ENCODE measurements at places on chromosomes 1 and 21. TPM values are rescaled to one million over a fixed set of nuclear protein-coding genes. Genes with fewer than 3 reads are reported as not detected.

TMEM240 gene
- 8.1 TPM for polyA plus RNA-seq

TBX15 gene
- polyA plus RNA-seq: 0.31 TPM

GOLT1A gene
- 7.3 TPM for polyA plus RNA-seq

C1QB gene
- polyA plus RNA-seq: 18.9 TPM

MCOLN3 gene
- 1.8 TPM for polyA plus RNA-seq

LINGO4 gene
- 0.05 TPM for polyA plus RNA-seq

WDR64 gene
- polyA plus RNA-seq: 0.09 TPM

TCHH gene
- 0.07 TPM for polyA plus RNA-seq

GRCh38 chr1:4124631-4125145 is 224.6 kb upstream of the C1orf174 start:
- DNase-seq: no peak

GRCh38 chr1:172382990-172383389 is 37.5 kb upstream of the C1orf105 start:
- no peak for DNase-seq

DNA sequence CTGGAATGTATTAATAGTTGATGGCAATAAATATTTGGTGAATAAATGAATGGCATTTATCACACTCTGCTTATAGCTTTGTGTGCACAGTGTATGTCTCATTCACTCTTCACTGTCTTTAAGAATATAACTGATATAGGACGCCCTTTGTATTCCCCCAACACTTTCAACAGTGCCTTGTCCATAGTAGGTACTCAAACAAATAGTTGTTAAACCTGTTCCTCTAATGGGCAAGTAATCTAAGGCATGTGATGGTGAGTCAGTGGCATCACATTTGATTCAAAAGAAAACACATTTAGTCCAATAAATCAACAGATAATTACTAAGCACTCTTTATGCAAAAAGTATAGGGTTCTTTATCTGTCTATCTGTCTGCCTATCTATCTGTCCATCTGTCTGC is 11.2 kb upstream of the RXRG start:
- DNase-seq: no peak

GRCh38 chr1:25217598-25218232 is 14.6 kb downstream of the SYF2 start:
- DNase-seq: no peak

GRCh38 chr1:34928066-34928696 is 1.3 kb downstream of the DLGAP3 start:
- no peak for DNase-seq

GRCh38 chr1:43803646-43804045 is 96.3 kb downstream of the ST3GAL3 start:
- DNase-seq: no peak

DNA sequence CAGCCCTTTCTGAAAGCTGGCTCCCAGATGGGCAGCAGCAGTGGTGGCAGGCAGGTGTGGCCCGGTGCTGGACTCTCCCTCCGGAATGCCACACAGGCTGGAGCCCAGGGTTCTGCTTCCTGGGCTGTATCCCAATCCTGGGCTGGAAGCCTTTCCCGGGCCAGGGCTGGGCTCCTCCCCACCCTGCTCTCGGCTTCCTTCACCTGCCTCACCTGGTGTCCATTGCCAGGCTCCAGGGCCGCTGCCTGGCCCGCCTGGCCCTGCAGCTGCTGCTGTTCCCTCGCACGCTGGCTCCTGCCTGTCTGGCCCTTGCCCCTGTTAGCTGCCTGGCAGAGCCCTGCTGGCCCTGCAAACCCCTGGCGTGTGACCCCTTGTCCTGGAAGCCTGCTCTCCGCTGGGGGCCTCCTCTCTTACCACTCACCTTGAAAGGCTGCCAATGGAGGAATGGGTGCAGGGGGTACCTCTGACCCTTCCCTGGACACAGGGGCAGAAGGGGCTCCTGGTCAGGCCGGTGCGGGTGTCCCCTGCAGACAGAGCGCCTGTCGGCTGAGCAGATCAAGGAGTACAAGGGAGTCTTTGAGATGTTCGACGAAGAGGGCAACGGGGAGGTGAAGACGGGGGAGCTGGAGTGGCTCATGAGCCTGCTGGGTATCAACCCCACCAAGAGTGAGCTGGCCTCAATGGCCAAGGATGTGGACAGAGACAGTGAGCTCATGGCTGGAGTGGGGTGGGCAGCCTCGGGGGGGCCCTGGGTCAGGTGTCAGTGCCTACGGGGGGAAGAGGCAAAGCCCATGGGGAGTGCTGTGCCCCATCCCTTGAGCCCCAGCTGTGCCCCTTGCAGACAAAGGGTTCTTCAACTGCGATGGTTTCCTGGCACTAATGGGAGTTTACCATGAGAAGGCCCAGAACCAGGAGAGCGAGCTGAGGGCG is 1.1 kb downstream of the CALML6 start:
- DNase-seq: no peak

- DNase-seq: no peak
These were observed 93.8 kb upstream of the RUNX3 start for GRCh38 chr1:25023826-25024225.

DNA sequence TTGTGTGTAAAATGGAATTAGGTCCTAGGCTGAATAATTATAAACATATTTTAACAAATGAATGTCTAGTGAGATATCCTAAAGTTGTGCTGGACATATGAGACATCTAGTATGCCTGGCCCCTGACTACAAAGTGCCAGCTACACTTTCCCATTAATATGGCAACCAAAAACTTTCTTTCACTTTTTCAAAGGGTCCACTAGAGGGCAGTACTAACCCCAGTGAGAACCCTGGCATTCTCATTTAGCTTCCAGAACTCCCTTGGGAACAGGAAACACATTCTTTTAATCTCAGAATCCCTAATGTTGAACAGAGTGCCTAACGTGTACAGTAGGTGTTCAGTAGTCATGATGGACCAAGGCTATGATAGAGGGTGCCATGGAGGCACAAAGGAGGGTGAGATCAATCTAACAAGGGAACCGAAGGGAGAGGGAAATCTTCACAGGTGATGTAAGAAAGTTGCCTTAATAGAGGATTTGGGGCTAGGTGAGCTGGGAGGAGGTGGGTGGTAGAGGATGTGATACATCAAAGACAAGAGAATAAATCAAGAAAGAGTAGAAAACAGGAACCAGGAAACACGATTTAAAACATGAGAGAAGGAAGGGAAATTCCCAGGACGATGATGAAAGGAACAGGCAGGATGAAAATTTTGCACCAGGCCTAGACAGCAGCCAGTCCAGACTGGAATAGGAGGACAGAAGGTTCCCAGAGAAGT is 41.6 kb downstream of the NSL1 start:
- peak; percentile 66 for DNase-seq

DNA sequence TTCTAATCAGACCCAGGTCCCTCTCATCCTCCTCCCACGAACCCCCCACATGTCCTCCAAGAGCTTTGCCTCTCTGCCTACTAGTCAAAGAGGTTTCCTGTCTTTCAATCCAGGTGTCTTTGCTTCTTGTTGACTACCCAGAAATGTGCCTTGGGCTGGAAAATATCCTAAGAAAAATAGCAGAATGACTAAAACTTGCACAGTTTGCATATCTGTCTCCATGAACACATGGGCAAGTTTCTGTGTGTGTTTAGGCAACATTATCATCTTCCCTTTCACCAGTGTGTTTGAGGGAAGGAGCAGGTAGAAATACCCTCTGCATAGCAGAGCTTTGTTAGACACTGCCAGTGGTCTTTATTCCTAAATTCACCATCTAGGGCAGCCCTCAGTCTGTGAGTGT is 1.5 kb downstream of the C1orf116 start:
- no peak for DNase-seq

GRCh38 chr1:222728746-222729145 is 8.3 kb upstream of the FAM177B start:
- DNase-seq: no peak

GRCh38 chr1:192477630-192478029 is 97.9 kb upstream of the RGS1 start:
- peak; percentile 31 for DNase-seq

- peak; percentile 12 for DNase-seq
These were observed 890.6 kb downstream of the KCNT2 start for GRCh38 chr1:195717651-195718050.

DNA sequence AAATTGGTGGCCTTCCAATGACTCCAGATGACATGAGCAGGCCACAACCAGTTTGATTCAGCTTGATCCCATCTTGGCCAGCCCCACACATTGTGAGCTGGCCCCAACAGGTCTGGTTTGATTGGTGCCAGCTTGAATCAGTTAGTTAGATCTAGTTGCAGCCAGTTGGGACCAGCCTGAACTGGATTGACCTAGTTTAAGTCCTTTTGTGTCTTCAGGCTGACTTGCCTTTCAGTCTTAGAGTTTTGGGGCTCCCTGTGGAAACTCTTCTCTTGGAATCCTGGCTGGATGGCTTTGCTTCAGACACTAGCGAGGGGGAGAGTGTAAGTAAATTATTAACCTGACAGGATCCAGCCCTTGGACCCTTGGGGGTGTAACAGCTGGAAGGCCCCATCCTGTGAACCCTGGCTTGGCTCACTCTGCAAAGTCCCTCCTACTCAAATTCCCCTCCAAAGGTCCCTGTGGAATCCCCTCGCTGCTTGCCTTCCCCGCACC is 36.2 kb upstream of the POU3F1 start:
- no peak for DNase-seq

GRCh38 chr1:241888232-241888631 is 40.2 kb downstream of the EXO1 start:
- DNase-seq: no peak

GRCh38 chr1:47584249-47584648 is 146.4 kb downstream of the FOXD2 start:
- no peak for DNase-seq

DNA sequence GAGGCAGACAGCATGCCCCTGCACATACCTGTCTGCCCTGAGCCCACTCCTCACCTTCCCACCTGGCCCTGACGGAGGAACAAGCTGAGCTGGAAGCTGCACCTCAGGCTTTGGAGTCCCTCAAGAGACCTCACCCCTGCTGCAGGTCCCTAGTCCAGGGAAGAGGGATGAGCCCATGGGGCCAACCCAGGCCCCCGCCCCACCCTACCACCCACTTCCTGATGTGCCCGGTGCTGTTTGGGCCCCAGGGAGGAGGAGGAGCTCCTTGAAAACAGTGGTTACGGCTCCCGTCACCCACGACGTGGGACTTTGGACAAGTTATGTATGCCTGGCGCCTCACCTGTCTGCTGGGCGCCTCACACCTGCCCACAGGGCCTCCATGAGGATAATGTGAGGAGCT is 250.2 kb downstream of the NPHP4 start:
- no peak for DNase-seq

DNA sequence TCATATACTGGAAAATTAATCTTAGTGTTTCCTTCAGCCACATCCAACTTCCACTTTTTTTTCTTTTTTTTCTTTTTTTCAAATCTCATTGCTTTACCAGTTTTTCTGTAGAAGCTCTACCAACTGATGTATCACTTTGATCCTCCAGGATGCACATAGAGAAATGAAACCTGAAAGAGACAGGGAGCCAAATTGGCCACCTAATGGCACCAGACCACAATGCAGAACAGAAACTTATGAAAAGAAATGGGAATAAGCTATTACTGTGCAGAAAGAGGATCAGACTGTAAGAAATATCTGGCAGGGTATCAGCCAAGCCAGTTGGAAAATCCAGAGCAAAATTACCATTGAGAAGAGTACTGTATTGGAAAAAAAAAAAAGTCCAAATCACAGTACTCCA is 1514.2 kb downstream of the MRPL39 start:
- DNase-seq: no peak

GRCh38 chr1:197918807-197919345 is 1.7 kb downstream of the LHX9 start:
- no peak for DNase-seq

DNA sequence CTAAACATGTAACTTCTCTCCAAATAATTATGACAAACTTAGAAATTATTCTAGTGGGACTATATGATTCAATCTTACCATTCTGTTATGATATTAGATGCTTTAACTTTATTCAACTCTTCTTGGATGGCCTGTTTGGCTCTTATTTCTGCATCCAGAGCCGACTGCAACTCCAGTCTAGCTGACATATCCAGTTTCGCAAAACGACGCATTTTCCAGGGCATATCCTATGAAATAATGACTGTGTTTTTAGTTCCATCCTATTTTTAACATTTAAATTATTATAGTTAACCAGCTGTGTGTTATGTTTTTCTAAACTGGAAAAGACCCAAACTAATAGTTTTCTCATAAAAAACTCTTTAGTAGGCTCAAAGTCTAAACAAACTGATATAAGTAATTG is 133.7 kb downstream of the COQ8A start:
- DNase-seq: peak; percentile 24

- DNase-seq: no peak
These were observed 116.0 kb downstream of the TTLL7 start for GRCh38 chr1:83882906-83883305.

DNA sequence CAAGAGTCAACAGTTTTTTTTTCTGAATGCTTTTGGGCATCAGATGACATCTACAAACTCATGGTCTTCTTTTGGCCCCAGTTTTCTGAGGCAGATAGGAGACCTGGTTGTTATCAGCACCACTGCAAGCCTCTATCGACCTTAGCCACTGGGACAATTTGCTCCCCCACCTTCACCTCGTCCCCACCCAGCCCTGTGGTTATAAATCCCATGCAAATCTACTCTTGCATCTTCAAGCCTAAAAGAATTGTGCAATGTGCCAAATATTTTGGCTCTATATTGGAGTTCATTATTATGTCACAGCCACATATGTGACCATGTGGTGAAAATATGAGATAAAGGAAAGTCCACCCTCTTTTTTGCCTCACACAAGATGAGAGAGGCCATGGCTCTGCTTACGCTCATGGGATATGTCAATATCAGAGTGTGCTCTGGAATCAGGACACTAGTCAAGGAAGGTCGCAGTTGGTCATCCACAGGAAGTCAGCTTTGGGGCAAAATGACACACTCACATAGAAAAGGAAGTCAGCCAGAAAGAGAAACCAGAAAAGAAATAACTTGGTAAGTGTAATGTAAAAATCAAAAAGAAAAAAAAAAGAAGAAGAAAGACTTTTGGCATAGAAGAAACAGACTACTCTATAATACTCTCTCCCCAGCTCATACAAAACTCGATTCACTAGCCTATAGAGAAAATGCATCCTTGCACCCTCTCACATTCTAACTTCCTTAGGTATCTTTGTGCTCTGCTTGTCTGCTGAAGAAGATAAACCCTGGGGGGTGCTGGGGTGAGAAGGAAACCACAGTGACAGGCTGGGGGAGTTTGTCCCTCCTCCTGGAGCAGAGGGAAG is 21.2 kb downstream of the SLC30A10 start:
- DNase-seq: no peak
